ENCODE measurements at places on chromosomes 7 and 10. TPM values are rescaled to one million over a fixed set of nuclear protein-coding genes. Genes with fewer than 3 reads are reported as not detected.

DNA sequence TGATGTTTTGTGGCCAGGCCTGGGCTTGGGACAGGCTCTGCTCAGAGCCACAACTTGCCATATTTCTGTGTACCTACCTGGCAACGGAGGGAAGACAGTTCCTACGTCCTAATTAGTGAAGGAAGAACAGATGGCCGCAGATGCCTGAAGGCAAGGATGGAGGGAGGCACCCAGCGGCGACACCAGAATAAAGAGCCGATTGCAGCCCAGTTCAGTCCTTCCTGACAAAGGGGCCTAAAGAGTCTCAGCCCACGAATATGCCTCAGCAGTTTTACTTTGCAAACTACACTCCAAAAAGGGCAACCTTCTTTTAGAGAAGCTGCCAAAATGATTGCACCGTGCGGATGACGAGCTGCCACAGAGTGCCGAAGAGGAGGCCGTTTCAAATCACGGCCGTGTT, 585.8 kb downstream of the GLRX3 start:
- H3K27me3 ChIP-seq: no peaks in the 10 kb centered on the region
- no peak overlapping the region for H3K27ac ChIP-seq
- DNase-seq: no peak
- no peaks in the 10 kb centered on the region for H3K4me1 ChIP-seq
- H3K4me3 ChIP-seq: no peak overlapping the region
- no peaks in the 10 kb centered on the region for H3K36me3 ChIP-seq

DNA sequence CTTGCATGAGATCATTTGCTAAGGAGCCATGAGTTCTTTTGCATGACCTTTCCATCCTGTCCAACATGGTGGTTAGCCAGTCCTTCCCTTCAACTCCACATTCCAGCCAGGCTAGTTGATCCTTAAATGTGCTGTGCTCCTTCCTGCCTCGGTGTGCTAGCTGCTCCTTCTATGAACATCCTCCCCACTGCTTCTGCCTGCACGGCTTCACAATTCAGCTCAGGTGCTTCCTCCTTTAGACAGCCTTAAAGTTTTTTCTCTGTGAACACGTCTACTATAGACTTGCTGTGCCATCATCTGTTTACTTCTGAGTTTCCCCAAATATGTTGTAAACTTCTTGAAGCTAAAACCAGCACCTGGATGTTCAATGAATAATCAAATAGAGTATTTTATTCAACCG, 95.5 kb downstream of the OTUD1 start:
- peaks cover 52% of the 10 kb centered on the region for H3K4me1 ChIP-seq
- no peaks in the 10 kb centered on the region for H3K27me3 ChIP-seq
- H3K4me3 ChIP-seq: no peak overlapping the region
- H3K27ac ChIP-seq: peak overlapping the region; percentile 3

GRCh38 chr7:113289140-113289740, 170.9 kb upstream of the SMIM30 start:
- no peaks in the 10 kb centered on the region for H3K36me3 ChIP-seq
- H3K4me3 ChIP-seq: no peak overlapping the region
- no peaks in the 10 kb centered on the region for H3K4me1 ChIP-seq
- DNase-seq: peak; percentile 16
- H3K27me3 ChIP-seq: peaks cover 4% of the 10 kb centered on the region

DNA sequence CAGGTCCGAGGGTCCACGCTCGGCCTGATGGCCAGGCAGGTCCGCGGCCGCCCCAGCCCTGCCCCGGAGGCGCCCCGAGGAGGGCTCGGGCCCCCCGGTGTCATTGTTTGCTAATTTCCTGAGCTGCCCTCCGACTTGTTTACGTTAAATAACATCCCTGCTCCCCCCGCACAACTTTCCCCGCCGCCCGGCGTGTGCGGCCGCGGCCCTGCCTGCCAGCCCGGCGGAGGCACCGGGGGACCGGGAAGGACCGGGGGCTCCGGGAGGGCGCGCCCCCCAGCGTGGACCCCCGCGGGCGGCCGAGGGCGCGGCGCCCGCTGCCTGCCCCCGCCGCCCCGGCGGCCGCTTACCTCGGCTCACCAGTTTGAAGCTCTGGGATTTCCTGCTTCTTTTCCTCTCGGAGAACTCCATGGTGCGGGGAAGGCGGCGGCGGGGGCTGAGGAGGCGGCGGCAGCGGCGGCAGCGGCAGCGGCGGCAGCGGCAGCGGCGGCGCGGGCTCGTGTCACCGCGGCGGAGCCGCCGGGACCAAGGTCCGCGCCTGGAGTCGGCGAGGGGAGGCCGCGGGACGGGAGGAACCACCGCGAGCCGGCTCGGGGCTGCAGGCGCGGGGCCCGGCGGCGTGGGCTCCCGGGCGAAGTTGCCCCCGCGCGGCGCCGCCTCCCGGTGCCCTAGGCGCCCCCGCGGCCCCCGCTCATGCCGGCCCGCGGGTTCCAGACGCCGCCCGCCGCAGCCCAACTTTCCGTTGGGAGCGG, 515 bp downstream of the BEND7 start:
- H3K27me3 ChIP-seq: peaks cover 51% of the 10 kb centered on the region
- peak overlapping the region; percentile 58 for H3K4me3 ChIP-seq
- H3K27ac ChIP-seq: no peak overlapping the region
- DNase-seq: peak; percentile 20
- H3K36me3 ChIP-seq: no peaks in the 10 kb centered on the region
- peaks cover 8% of the 10 kb centered on the region for H3K4me1 ChIP-seq

- peaks cover 14% of the 10 kb centered on the region for H3K36me3 ChIP-seq
- no peaks in the 10 kb centered on the region for H3K27me3 ChIP-seq
- H3K27ac ChIP-seq: no peak overlapping the region
- H3K4me3 ChIP-seq: no peak overlapping the region
- no peaks in the 10 kb centered on the region for H3K4me1 ChIP-seq
Measured at GRCh38 chr7:112238852-112239610, 32.5 kb downstream of the ZNF277 start.

DNA sequence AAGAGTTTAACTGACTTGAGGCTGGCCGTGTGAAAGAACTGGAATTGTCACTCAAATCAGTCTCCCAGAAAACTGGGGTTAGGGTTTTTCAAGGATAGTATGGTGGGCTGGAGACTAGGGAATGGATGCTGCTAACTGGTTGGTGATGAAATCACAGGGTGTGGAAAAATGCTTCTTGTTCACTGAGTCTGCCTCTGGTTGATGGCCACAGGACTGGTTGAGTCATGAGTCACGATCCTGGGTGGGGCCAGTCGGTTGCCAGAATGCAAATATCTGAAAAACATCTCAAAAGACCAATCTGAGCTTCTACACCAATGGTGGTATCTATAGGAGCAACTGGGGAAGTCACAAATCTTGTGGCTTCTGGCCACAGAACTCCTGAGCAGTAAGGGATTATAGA, 16.3 kb upstream of the BAMBI start:
- H3K4me3 ChIP-seq: no peak overlapping the region
- H3K27ac ChIP-seq: no peak overlapping the region
- no peaks in the 10 kb centered on the region for H3K4me1 ChIP-seq

DNA sequence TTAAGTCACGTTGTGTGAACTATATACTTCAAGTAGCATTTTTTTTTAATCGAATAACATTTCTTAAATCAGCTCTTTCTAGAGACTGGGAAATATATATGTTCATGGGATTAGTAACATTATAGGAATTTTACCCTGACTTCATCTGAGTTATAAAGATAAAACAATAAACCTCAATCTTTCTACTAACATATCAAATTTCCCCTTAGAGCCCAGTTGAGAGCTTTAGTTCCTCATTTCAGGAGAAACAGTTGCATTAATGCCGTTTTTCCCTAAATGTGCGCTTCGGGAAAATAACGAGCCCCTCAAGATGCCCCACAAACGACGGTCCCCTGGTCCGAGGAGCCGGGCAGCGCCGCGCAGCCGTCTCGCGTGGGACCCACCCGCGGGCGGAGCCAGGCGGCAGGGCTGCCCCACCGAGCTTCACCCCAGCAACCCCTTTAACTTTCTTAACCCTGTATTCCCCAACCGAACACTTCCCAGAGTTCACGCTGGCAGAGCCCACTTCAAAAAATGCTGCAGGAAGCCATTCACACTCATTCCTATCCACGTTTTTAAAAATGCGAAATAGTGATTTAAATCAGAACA, 152.5 kb upstream of the YAE1 start:
- no peak for DNase-seq
- H3K36me3 ChIP-seq: no peaks in the 10 kb centered on the region
- H3K4me1 ChIP-seq: peaks cover 7% of the 10 kb centered on the region
- H3K27ac ChIP-seq: no peak overlapping the region
- peaks cover 28% of the 10 kb centered on the region for H3K27me3 ChIP-seq

DNA sequence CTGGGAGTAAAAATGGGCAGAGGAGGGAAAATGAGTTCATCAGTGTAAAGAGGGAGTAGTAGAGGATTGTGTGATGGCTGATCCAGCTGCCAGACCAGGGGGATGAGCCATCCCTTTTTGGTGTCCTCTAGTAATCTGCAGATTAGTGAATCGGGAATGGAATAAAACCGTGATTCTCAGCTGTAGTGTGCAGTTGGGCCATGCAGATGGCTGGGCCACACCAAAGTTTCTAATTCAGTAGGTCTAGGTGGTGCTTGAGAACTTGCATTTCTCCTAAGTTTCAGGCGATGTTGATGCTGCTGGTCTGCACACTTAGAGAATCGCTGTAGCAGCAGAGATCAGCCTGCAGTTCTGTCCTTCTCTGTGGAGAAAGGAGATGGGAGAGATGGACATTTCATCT, 22.7 kb downstream of the PDCD11 start:
- H3K27ac ChIP-seq: no peak overlapping the region
- peaks cover 80% of the 10 kb centered on the region for H3K36me3 ChIP-seq
- no peak overlapping the region for H3K4me3 ChIP-seq
- H3K27me3 ChIP-seq: no peaks in the 10 kb centered on the region
- no peak for DNase-seq
- H3K4me1 ChIP-seq: no peaks in the 10 kb centered on the region

DNA sequence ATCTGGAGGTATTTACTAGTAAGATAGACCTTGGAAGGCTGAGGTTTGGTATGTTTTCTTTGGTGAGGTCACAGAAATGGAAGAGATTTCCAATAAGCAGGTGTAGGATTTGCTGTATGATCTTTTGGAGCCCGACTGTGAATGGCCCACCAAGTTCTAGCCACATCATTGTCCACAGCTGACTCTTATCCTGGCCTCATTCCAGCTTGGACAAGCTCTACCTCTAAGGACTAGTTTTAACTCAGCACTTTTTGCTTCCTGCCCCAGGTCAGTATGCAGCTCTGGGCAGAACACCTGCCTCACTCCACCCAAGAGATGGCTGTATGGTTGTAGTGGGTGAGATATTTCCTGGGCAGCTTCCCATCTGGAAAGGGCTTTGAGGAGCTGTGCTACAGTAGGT, 6.1 kb upstream of the CPA4 start:
- H3K36me3 ChIP-seq: no peaks in the 10 kb centered on the region
- H3K27ac ChIP-seq: no peak overlapping the region
- H3K4me1 ChIP-seq: no peaks in the 10 kb centered on the region
- no peak overlapping the region for H3K4me3 ChIP-seq
- no peak for DNase-seq

GRCh38 chr7:130912862-130913638, 179.0 kb upstream of the KLF14 start:
- H3K4me3 ChIP-seq: peak overlapping the region; percentile 88
- H3K36me3 ChIP-seq: peaks cover 88% of the 10 kb centered on the region
- H3K27ac ChIP-seq: peak overlapping the region; percentile 99
- peak; percentile 92 for DNase-seq
- H3K4me1 ChIP-seq: peaks cover 90% of the 10 kb centered on the region

DNA sequence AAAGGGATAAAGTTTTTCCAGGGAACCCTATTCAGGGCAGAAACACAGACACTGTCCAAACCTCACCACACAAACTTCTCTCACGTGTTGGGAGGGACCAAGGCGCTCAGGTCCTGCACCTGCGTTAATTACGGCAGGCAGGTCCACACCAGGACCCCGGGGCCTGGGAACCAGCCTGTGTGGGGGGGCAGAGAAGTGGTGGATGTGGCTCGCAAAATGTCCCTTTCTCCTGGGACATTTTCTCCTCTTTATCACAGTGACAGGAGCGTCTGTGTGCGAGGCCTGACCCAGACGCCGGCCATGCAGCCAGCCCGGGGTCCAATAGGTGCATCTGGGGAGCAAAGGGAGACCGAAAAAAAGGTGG, 73.4 kb upstream of the ZNF722 start:
- peak overlapping the region; percentile 87 for H3K4me3 ChIP-seq
- peaks cover 10% of the 10 kb centered on the region for H3K36me3 ChIP-seq
- H3K27me3 ChIP-seq: no peaks in the 10 kb centered on the region
- peak; percentile 41 for DNase-seq

DNA sequence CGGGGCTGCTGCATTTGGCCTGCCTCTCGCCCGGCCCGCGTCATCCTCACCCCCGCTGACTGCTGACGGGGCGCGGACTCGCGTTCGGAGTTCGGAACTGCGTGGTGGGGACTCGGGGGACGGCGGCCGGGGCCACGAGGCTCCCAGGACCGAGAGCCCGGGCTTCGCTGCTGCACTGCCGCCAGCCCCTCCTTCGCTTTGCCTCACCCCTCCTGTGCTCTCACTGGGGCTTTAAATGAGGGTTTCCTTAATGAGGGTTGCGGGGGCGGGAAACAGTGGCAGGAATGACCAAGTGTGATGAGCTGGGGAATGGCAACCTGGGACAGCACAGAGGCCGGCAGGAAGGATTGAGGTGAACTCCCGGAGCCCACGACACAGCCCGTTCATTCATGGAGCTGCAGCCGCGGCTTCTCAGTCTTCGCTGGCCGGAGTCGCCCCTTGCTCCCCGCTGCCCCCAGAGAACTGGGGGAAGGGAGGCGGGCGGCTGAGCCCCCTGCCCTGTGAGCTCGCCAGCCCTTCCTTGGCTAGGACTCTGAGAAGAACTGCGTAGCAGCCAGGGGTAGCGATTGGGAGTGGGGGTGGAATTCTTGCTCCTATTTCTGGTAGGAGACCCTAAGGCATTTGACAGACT, 1.5 kb upstream of the LRRC4 start:
- H3K4me3 ChIP-seq: peak overlapping the region; percentile 23
- DNase-seq: peak; percentile 45
- H3K27ac ChIP-seq: no peak overlapping the region
- H3K36me3 ChIP-seq: peaks cover 19% of the 10 kb centered on the region

DNA sequence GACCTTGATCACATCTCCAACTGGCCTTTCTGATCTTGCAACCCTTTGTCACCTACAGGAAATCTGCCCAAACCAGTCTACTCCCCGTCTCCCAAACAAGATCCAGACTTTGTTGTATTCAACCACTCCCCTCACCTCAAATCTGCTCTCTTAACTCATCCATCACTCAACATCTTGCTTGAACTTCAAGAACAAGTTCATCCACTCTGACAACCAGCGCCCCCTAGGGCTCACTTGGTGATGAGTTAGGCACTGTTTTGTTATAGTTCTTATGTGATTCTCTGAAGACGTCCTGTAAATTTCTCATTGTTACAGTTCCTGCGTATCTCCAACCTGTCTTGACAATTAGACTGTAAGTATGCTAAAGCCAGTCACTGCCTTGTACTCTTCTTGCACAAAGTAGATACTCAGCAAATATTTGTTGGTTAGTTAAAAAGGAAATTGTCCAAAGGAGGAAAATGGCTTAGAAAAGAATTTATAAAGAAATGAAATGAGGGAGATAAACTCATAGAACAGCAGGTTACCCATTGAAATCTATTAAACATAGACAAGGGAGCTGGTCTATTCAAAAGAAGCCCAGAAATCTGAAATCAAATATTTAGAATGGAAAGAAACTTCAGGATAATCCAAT, 5.3 kb downstream of the FRMD4A start:
- H3K27ac ChIP-seq: no peak overlapping the region
- peaks cover 32% of the 10 kb centered on the region for H3K27me3 ChIP-seq
- peak; percentile 83 for DNase-seq
- H3K36me3 ChIP-seq: no peaks in the 10 kb centered on the region
- H3K4me3 ChIP-seq: no peak overlapping the region

The SUN3 gene
- total RNA-seq: not detected

The RASA4B gene
- total RNA-seq: 28.6 TPM

The CEP55 gene
- 76.0 TPM for total RNA-seq

The FLNC gene
- total RNA-seq: 0.09 TPM

The NPC1L1 gene
- not detected for total RNA-seq

The NRAP gene
- not detected for total RNA-seq

The STEAP1 gene
- total RNA-seq: 0.69 TPM

The IL15RA gene
- 22.1 TPM for total RNA-seq

All from activated CD4-positive, alpha-beta T cell treated with anti-CD3 and anti-CD28 coated beads for 36 hours (primary cell).